ENCODE measurements at places on chromosomes 12 and 14.

- no peak for DNase-seq
Measured at GRCh38 chr12:121939186-121939585, 20.8 kb downstream of the CFAP251 start.

GRCh38 chr14:68510201-68511128, 282.4 kb downstream of the ZFP36L1 start:
- peak; percentile 69 for DNase-seq

DNA sequence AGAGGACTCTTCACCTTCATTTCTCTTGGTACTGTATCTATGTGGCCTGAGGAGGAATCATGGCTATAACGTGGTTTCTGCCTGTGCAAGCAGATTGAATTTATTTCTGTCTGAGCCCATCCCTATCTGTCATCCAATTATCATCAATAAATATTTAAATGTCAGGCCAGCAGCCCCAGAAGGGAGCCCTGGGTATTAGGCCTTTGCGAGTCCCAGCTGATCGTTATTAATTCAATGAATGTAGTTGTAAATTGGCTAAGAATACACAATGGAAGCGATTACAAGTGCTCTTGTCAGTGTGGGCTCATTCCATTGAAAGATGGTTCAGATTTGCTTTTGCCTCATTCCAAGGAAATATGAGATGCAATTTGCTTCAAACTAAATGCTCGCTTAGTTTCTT, 142.0 kb downstream of the KTN1 start:
- DNase-seq = no peak

- no peak for DNase-seq
Measured at GRCh38 chr12:16136219-16136988, 141.1 kb downstream of the SLC15A5 start.

- DNase-seq = no peak
Measured at GRCh38 chr14:88040146-88040545, 35.2 kb downstream of the GPR65 start.

All from islet precursor cell (in vitro differentiated cells).